HuH-7.5 (cell line): ENCODE measurements at places on chromosomes 4 and X.

GRCh38 chr4:145281951-145282350, 101.6 kb upstream of the OTUD4 start:
- DNase-seq: no peak

GRCh38 chrX:63566856-63567255, 215.7 kb upstream of the SPIN4 start:
- DNase-seq: no peak

DNA sequence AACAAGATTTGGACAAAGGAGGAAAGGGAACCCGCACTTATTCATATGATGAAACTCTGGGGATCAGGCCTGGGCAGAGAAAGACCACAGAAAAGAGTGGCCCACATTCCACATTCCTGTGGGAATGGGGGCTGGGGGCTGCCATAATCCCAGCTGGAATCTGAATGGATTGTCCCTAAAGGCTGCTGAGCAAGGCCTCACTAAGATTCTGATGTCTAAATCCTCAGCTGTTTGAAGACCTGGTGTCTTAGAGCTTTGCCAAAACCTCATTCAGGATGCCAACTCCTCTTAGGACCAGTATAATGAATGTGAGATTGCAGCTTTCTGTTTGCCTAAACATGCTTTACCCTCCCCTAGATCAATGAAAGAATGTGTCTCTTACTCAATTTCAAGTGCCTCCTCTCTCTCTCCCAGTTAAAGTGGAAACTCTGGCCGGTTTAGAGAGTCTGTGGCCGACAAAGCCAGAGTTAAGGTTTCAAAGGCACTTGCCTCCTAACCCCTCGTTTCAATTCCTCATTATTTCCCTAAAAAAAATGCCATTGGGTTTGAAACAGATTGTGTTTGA, 33.3 kb upstream of the GPC4 start:
- DNase-seq: no peak

GRCh38 chr4:168682898-168683500, 186.1 kb downstream of the PALLD start:
- no peak for DNase-seq

DNA sequence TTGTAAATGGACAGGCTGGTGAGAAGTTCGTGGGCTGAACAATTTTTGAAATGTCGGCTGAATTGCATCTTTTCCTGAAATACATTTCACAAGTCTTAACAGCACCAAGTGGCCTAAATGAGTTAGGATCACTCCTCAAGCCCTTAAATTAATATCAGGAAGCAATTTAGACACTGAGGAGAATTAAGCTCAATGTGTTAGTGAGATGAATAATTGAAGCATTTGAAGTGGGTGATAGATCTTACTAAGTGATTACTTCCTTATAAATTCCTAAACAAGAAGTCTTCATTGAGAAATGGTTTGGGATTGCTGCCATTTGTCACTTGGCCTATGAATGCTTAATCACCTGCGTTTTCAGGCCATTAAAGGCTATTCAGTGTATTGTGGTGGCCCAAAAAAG, 116.8 kb downstream of the NAA11 start:
- DNase-seq: no peak

DNA sequence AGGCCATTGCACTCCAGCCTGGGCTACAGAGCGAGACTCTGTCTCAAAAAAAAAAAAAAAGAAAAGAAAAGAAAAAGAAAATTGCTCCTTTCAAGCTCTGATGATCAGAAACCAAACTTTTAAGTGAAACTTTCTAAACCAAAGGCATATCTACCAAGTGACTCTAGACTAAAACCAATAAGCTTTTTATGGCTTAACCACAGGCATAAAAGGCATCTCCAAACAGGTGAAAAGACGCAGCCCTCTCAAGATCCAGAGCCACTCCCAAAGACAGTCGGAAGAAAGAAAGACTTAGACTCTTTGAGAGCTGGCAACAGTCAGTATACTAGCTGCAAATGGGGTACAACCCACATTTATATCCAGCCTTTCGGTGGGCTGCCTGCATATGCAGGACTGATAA, 117.1 kb upstream of the AP1S2 start:
- DNase-seq: no peak

DNA sequence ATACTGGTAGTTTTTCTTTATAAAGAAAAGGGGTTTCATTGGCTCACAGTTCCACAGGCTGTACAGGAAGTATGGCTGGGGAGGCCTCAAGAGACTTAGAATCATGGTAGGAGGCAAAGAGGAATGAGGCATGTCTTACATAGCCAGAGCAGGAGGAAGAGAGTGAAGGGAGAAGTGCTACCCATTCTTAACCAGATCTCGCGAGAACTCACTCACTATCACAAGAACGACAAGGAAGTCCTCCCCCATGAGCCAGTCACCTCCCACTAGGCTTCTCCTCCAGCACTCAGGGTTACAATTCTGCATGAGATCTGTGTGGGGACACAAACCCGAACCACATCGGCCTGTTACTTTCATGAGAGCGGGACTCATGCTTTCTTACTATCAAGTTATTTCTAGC, 240.5 kb downstream of the TENM3 start:
- no peak for DNase-seq

DNA sequence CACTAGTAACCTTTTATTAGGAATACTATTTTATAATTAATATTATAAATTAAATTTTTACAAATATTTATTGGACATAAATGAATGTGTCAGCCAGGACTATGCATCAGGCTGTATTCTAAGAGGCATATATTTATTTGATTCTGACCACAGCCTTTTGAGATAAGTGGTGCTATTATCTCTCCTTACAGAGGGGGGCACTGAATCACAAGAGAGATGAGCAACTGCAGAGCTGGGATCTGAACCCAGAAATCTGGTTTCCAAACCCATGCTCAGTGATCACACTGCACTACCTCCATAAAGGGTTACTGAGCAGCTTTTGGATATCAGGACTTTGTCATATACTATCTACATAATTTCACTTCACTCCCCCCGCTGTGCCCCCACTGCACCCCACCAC, 322.0 kb downstream of the TMA16 start:
- no peak for DNase-seq
